ENCODE measurements at places on chromosomes 12 and 14. TPM values are rescaled to one million over a fixed set of nuclear protein-coding genes. Genes with fewer than 3 reads are reported as not detected.

The DCD gene
- total RNA-seq = not detected

The C12orf50 gene
- total RNA-seq = not detected

The CTDSP2 gene
- total RNA-seq = 120 TPM

The SDSL gene
- 8.8 TPM for total RNA-seq

The BDKRB1 gene
- total RNA-seq = 21.7 TPM
